Testis (tissue), 5 donors: ENCODE measurements at places on chromosomes 3 and 15.

DNA sequence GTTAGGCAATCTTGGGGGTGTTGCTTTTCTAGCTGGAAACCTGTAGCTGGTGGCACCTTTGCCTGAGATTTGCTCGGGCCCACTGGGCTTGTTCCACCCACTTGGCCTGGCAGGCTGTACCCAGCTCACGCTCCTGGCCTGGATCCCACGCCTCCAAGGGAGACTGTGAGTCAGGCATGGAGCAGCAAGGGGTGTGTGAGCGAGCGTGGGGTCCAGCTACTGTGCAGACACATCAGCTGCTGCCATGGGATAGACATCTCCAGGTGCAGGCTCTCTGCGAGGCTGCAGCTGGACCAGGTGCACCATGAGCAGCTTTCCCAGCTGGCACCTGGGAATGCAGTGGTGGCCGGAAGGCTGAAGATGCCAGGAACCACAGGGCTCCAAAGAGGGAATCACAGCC, 36.0 kb downstream of the NR1D2 start:
- no peak for DNase-seq
- H3K27ac ChIP-seq, result no peak overlapping the region
- no peaks in the 10 kb centered on the region for H3K36me3 ChIP-seq
- no peaks in the 10 kb centered on the region for H3K27me3 ChIP-seq

DNA sequence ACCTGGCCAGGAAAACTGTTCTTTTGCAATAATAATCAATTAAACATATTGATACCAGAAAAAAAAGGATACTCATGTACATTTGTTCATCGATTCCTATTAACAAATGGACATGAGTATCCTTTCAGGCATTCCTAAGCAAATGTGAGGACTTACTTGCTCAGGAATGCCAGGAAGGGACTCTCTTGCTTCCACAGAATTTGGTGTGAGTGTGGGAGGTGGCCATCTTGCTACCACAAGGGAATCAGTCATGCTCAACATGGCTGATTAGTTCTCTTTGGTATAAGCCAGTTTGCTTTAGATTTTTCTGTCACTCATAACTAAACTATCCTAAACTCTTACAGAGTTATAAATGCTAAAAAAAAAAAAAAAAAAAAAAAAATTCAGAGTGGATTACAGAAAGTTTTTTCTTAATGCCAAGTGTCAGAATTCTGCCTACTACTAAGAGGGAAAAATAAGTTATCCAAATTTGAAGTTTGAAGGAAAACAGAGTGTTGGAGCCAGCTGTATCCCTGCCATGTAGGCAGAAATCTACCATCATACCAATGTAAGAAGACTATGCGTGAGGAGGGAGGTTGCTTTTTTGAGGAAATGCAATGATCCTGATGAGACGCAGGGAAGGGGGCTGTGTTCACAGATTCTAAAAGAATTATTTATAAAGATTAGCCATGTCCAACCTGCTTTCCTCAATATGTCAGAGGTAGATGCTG, 98.7 kb downstream of the PLD1 start:
- no peak overlapping the region for H3K4me3 ChIP-seq
- no peaks in the 10 kb centered on the region for H3K27me3 ChIP-seq
- no peaks in the 10 kb centered on the region for H3K36me3 ChIP-seq

GRCh38 chr3:62379321-62379798, 6.0 kb upstream of the FEZF2 start:
- H3K4me1 ChIP-seq, result peaks cover 4% of the 10 kb centered on the region
- no peaks in the 10 kb centered on the region for H3K36me3 ChIP-seq
- no peaks in the 10 kb centered on the region for H3K27me3 ChIP-seq
- DNase-seq, result no peak
- no peak overlapping the region for H3K4me3 ChIP-seq
- H3K27ac ChIP-seq, result no peak overlapping the region

DNA sequence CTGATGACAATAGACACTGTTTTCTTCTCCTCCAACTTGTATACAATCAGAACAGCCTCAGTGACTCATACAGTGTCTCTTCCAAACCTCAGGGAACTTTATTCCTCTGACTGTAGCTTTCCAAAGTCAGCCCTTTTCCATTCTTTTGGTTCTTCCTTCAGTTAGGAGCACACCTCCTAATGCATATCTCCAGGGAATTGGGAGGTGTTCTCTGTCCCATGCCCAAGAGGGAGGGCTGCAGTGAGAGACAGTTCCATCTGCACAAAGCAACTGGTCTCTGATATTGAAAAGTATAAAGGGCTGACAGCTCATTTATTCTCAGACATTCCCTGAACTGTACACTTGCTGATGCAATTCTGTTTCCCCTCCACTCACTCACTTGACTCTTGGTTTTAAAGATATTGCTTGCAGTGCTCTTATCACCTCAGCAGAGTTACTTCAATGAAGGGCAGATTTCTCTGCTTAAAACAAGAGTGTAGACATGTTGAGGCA, 337.8 kb upstream of the TBC1D5 start:
- no peaks in the 10 kb centered on the region for H3K36me3 ChIP-seq
- no peak for DNase-seq
- H3K4me1 ChIP-seq, result no peaks in the 10 kb centered on the region
- no peak overlapping the region for H3K4me3 ChIP-seq

GRCh38 chr3:190631295-190631694, 117.4 kb downstream of the IL1RAP start:
- H3K4me1 ChIP-seq, result no peaks in the 10 kb centered on the region
- no peak overlapping the region for H3K4me3 ChIP-seq
- H3K36me3 ChIP-seq, result no peaks in the 10 kb centered on the region

GRCh38 chr15:47618241-47618640, 99.1 kb upstream of the SEMA6D start:
- H3K4me3 ChIP-seq, result no peak overlapping the region
- H3K27ac ChIP-seq, result no peak overlapping the region
- H3K27me3 ChIP-seq, result no peaks in the 10 kb centered on the region
- no peaks in the 10 kb centered on the region for H3K36me3 ChIP-seq

GRCh38 chr15:61511089-61511488, 282.0 kb upstream of the RORA start:
- no peak overlapping the region for H3K27ac ChIP-seq
- no peaks in the 10 kb centered on the region for H3K36me3 ChIP-seq
- no peak for DNase-seq
- H3K27me3 ChIP-seq, result no peaks in the 10 kb centered on the region
- no peak overlapping the region for H3K4me3 ChIP-seq

DNA sequence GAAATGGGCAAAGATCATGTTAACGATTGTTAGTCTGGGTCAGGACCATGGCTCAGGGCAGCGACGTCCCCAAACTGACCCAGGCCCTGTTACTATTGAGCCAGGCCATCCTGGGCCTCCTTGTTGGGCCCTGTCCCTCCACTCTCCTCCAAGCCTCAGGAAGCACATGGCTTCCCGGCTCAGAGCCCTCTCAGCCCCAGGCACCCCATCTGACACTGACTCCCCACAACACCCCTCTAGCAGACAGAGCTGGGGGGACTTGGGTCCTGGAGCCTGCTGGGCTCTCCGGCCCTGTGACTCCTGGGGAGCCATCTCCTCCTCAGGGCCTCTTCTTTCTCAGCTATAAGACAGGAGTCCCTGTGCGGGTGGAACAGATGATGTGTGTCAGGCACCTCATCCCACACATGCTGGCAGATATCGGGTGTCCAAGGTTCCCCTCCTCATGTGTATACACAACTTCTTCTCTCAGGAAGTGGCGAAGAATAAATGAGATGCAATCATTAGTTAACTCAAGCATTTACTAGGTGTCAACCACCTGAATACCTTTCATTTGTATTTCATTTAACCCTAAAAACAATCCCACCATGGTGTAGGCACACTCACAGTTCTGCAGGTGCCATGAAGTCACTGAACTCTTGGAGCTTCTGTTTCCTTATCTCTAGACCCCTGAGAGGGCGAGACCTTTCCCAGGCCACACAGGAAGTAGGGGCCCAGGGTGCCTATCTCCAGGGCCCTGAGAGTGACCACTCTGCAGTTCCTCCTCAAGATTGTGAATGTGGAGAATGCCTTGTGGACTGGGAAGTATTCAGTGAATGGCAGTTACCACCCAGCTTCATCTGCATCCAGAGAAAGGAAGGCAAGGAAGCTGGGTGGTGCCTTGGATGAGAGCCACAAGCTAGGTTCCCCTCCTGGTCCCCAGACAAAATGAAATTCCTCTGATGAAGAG, 282.5 kb upstream of the TLE3 start:
- no peak overlapping the region for H3K4me3 ChIP-seq
- no peaks in the 10 kb centered on the region for H3K36me3 ChIP-seq
- H3K27ac ChIP-seq, result no peak overlapping the region
- H3K4me1 ChIP-seq, result peaks cover 12% of the 10 kb centered on the region
- H3K27me3 ChIP-seq, result no peaks in the 10 kb centered on the region
